ENCODE measurements at places on chromosomes 7 and 10.

DNA sequence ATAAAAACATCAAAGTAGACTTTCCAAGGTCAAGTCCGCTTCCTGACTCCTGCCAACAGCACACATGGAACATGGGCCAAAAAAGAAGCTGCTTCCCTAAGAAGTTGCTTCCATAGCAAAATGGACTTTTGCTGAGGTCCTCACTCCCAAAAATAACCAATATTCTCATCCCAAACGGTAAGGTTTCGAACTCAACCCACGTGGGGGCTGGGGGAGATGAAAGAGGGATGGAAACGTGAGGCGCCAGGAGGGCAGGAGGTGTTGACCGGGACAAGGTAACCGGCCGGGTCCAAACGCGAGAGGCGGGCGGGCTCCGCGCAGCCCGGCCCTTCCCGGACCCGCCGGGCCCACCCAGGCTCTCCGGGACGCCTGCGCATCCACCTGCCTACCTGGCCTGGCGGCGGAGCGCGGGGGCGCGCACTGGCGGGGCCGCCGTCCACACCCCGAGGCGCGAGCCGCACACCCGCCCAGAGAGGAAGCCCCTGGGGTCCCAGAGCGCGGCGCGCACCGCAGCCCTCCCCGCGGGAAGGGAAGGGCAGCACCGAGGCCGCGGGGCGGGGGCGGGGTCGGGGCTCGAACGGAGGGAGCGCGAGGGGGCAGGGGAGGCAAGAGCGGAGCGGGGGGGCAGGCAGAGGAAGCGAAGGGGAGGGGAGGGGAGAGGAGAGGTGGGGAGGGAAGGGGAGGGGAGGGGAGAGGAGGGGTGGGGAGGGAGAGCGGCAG lies 742 bp downstream of the LMBR1 start:
- DNase-seq: no peak

DNA sequence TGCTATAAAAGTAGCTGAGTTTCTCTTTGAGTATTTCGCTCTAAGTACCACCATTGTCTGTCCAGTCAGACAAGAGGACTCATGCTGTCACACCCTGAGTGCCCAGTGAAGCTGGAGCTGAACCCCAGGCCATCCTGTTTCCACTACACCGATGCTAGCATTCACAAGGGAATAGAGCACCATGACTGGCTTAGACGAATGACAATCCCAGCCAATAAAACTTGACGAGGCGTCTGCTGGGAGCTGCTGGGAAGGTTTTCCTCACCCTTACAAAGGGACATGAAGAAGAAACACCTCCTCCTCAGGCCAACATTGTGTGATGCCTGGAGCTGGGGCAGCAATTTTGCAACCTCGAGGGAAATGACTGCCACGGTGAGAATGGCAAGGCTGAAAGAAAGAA lies 17.5 kb upstream of the SLIT1 start:
- DNase-seq: no peak

- DNase-seq: peak; percentile 57
Measured at GRCh38 chr7:99386584-99387238, 12.2 kb downstream of the ARPC1B start.

- DNase-seq: peak; percentile 59
Measured at GRCh38 chr10:25556457-25556856, 377.6 kb upstream of the MYO3A start.

GRCh38 chr7:17962652-17963051 lies 22.4 kb upstream of the SNX13 start:
- no peak for DNase-seq

DNA sequence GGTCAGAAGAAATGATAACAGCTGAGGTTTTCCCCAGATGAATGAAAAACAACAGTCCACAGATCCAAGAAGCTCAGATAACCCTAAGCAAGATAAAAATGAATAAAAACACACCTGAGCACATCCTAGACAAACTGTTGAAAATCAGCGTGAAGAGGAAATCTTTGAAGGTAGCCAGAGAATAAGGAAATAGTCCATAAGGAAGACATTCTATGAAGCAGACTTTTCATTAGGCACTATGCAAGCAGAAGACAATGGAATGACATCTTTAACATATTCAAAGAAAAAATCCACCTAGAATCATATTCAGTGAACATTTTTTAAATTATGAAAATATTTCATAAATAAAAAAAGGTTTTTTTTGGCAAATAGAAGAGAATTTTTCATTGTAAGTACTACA lies 15.1 kb upstream of the IL15RA start:
- DNase-seq: no peak

GRCh38 chr10:130915065-130915464 lies 396.5 kb downstream of the TCERG1L start:
- no peak for DNase-seq

GRCh38 chr10:118511711-118512110 lies 83.7 kb downstream of the PRLHR start:
- DNase-seq: no peak

DNA sequence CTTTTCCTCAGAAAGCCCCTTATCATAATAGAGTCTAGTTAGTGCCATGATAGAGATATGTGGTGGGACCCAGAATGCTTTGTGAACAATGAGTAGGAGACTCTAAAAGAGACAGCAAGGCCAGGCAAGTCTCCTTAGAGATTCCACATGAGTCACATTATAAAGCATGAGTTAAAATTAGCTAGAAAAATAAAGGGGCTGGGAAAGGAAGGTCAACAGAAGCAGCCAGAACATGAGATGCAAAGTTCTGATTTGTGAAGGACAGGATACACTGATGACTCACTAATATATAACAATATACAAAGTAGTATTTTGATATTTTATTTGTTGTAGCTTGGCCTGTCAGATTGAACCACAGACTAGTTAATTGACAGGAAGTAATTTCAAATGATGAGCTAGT lies 25.3 kb upstream of the SNX13 start:
- DNase-seq: no peak

- DNase-seq: no peak
Measured at GRCh38 chr7:80624763-80625162, 13.7 kb upstream of the CD36 start.

GRCh38 chr10:102814453-102814871 lies 22.8 kb downstream of the CYP17A1 start:
- no peak for DNase-seq
